ENCODE measurements at places on chromosomes 2 and 18. TPM values are rescaled to one million over a fixed set of nuclear protein-coding genes. Genes with fewer than 3 reads are reported as not detected.

DNA sequence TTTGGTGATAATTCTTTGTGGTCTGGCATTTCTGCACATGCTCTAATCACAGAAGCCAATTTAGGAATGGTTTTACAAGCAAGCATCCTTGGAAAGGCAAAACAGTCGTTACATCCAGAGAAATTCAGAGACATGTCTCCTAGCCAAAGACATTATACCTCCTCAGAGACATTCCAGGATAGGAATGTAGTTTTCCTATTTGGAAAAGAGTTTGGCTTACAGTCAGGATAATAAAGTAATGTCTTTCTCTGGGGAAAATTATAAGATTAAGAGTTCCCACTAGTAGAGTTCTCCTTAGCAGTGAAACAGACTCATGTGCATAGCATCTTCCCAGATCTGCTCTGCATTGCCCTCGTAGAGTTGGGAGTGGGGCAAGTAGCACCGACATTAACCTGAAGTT, 753.6 kb upstream of the TMEFF2 start:
- no peak overlapping the region for H3K4me3 ChIP-seq
- no peak for DNase-seq
- no peaks in the 10 kb centered on the region for H3K27me3 ChIP-seq
- H3K36me3 ChIP-seq: no peaks in the 10 kb centered on the region
- H3K27ac ChIP-seq: no peak overlapping the region
- no peaks in the 10 kb centered on the region for H3K4me1 ChIP-seq

GRCh38 chr2:137435162-137435561, 529.1 kb upstream of the HNMT start:
- no peak for DNase-seq
- H3K4me1 ChIP-seq: no peaks in the 10 kb centered on the region
- no peak overlapping the region for H3K27ac ChIP-seq
- no peaks in the 10 kb centered on the region for H3K36me3 ChIP-seq

DNA sequence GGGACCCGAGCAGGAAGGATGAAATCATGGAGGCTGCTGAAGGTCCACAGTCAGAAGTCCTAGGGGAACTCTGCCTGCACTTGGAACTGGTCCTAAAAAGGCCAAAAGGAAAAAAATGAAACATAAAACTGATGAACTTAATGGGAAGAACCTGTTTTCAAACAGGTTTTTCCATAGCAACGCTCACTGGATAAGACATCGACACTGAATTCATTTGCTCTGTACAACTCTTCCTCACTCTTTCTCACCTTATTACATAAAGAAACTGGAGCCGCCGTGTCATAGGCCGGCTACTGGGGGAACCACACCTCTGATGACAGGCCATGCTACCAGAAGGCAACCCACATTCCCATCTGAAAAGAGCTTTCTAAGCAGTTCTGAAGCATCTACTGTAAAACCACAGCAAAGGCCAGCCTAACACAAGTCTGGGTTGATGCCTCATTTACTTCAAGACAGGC, 83.6 kb downstream of the FARSB start:
- H3K4me3 ChIP-seq: no peak overlapping the region
- DNase-seq: peak; percentile 12
- no peaks in the 10 kb centered on the region for H3K27me3 ChIP-seq
- H3K4me1 ChIP-seq: peaks cover 25% of the 10 kb centered on the region
- peak overlapping the region; percentile 73 for H3K27ac ChIP-seq
- no peaks in the 10 kb centered on the region for H3K36me3 ChIP-seq

GRCh38 chr2:239772721-239773120, 252.4 kb downstream of the NDUFA10 start:
- H3K36me3 ChIP-seq: no peaks in the 10 kb centered on the region
- H3K27me3 ChIP-seq: no peaks in the 10 kb centered on the region
- H3K4me1 ChIP-seq: no peaks in the 10 kb centered on the region
- H3K27ac ChIP-seq: no peak overlapping the region
- no peak for DNase-seq

ELOA2 gene
- polyA plus RNA-seq: 0.32 TPM

- no peaks in the 10 kb centered on the region for H3K4me1 ChIP-seq
- no peaks in the 10 kb centered on the region for H3K36me3 ChIP-seq
- no peak overlapping the region for H3K4me3 ChIP-seq
- DNase-seq: no peak
These were observed 15.3 kb upstream of the UGT1A9 start for GRCh38 chr2:233656443-233656842.

RTN4 gene
- 223 TPM for polyA plus RNA-seq

DNA sequence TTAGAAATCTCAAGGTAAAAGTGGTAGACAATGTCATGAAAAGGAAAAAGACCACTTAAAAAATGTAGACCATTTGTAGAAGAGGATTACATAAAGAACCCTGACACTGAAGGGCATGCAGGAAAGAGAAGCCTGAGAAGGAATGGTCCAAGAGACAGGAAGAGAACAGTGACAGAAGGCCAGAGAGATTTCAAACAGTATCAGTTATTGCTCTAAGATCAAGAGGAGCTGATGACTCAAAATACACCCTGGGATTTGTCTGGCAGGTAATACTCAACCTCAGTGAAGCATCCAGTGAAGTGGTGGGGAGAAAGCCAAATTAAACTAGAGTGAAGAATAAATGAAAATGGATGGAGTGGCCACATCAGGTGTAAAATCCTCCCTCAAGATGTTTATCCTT, 100.5 kb downstream of the PDE11A start:
- H3K36me3 ChIP-seq: no peaks in the 10 kb centered on the region
- H3K27me3 ChIP-seq: no peaks in the 10 kb centered on the region
- no peaks in the 10 kb centered on the region for H3K4me1 ChIP-seq
- no peak for DNase-seq

GRCh38 chr18:45493830-45494229, 121.4 kb upstream of the SLC14A2 start:
- no peaks in the 10 kb centered on the region for H3K27me3 ChIP-seq
- no peak overlapping the region for H3K27ac ChIP-seq
- no peak overlapping the region for H3K4me3 ChIP-seq
- no peaks in the 10 kb centered on the region for H3K36me3 ChIP-seq

DNA sequence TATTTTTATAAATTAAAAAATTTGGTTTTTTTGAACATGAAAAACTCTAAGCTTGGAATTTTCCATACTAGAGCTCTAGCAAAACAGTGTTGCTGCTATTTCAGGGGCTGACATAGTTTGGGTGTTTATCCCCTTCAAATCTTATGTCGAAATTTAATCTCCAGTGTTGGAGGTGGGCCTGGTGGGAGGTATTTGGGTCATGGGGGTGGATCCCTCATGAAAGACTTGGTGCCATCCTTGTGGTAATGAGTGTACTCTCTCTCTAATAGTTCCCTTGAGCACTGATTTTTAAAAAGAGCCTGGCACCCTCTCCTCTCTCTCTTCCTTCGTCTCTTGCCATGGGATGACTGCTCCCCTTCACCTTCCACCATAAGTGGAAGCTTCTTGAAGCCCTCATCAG, 244.6 kb upstream of the UBE2E3 start:
- H3K36me3 ChIP-seq: no peaks in the 10 kb centered on the region
- no peak for DNase-seq
- no peaks in the 10 kb centered on the region for H3K4me1 ChIP-seq
- no peak overlapping the region for H3K27ac ChIP-seq
- no peak overlapping the region for H3K4me3 ChIP-seq

DNA sequence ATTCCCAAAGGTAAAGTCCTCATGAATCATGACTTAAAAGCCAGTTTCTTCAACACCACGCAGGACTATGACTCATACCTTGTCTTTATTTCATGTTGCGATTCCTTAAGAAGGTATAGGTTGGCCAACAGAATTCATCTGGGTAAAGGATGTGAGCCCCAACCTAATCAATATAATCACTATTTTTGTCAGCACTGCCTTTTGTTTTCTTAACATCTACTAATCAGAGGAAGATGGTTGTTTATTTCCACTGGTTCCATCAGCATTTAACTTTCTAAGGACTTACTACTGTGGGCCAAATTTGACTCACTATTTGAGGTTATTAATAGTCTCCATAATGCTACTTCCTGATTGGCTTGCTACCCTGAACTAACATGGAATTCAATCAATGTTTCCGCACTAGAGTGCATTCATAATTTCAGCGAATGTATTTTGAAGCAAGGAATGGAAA, 78.6 kb downstream of the SCG2 start:
- no peaks in the 10 kb centered on the region for H3K27me3 ChIP-seq
- no peak overlapping the region for H3K4me3 ChIP-seq
- DNase-seq: peak; percentile 50

- no peak for DNase-seq
- no peak overlapping the region for H3K4me3 ChIP-seq
- H3K36me3 ChIP-seq: no peaks in the 10 kb centered on the region
- H3K27me3 ChIP-seq: peaks cover 67% of the 10 kb centered on the region
- no peaks in the 10 kb centered on the region for H3K4me1 ChIP-seq
These were observed 11.8 kb downstream of the CPLX4 start for GRCh38 chr18:59306640-59307039.

RELCH gene
- polyA plus RNA-seq: 11.7 TPM

DNA sequence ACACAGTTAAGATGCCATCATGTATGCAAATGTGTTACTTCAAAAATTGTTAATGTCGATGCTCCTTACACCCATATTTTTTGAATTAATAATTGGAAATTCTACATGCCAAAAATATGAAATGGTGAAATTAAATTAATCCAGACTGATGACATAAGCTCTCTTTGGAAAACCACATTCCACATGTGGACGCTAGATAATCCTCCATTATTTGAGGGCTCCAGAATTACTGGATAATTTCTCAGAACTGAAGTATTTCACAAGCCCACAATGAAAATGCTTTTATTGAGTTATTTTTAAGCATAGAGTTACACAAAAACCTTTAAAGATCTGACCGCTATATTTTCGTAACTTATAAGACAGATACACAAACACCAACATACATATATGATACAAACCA, 47.8 kb downstream of the FARSB start:
- no peak overlapping the region for H3K27ac ChIP-seq
- H3K36me3 ChIP-seq: peaks cover 6% of the 10 kb centered on the region
- DNase-seq: no peak
- H3K4me3 ChIP-seq: no peak overlapping the region
- H3K4me1 ChIP-seq: no peaks in the 10 kb centered on the region
- no peaks in the 10 kb centered on the region for H3K27me3 ChIP-seq

GRCh38 chr2:159798376-159798725, 343 bp upstream of the CD302 start:
- H3K27me3 ChIP-seq: peaks cover 52% of the 10 kb centered on the region
- H3K4me3 ChIP-seq: peak overlapping the region; percentile 29
- H3K4me1 ChIP-seq: no peaks in the 10 kb centered on the region
- no peaks in the 10 kb centered on the region for H3K36me3 ChIP-seq
- no peak for DNase-seq
- no peak overlapping the region for H3K27ac ChIP-seq

ABCB11 gene
- polyA plus RNA-seq: 0.02 TPM

TNFAIP6 gene
- not detected for polyA plus RNA-seq

GKN2 gene
- not detected for polyA plus RNA-seq

GATA6 gene
- 104 TPM for polyA plus RNA-seq

CRYGC gene
- not detected for polyA plus RNA-seq

DNA sequence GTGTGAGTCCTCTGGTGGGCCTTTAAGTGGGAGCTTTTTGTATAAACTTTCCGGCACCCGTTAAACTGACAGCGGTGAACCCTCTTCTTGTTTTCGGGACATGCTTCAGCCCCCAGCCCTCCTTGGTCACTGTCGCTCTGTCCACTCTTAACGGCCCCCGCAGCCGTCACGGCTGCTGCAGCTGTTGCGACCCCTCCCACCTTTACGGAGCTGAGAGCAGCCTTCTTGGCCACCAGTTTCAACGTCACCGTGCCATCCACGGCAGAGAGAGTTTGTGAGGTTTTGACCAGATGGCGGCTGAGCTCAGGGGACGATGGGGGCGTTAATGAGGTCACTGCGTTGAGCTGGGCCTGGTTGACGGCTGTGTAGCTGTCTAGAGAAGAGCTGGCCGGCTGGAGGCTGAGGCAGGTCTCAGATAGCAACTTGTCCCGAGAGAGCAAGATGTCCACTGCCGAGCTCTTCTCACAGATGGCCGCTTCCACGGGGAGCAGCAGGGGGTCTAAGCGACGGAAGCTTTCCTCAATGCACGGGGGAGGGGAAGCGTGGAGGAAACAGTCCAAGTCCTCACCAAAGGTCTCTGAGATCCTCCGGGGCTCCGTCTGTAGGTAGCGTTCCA, 41.9 kb downstream of the KLF7 start:
- no peak overlapping the region for H3K27ac ChIP-seq
- no peak overlapping the region for H3K4me3 ChIP-seq
- H3K36me3 ChIP-seq: peaks cover 6% of the 10 kb centered on the region
- no peaks in the 10 kb centered on the region for H3K27me3 ChIP-seq

DNA sequence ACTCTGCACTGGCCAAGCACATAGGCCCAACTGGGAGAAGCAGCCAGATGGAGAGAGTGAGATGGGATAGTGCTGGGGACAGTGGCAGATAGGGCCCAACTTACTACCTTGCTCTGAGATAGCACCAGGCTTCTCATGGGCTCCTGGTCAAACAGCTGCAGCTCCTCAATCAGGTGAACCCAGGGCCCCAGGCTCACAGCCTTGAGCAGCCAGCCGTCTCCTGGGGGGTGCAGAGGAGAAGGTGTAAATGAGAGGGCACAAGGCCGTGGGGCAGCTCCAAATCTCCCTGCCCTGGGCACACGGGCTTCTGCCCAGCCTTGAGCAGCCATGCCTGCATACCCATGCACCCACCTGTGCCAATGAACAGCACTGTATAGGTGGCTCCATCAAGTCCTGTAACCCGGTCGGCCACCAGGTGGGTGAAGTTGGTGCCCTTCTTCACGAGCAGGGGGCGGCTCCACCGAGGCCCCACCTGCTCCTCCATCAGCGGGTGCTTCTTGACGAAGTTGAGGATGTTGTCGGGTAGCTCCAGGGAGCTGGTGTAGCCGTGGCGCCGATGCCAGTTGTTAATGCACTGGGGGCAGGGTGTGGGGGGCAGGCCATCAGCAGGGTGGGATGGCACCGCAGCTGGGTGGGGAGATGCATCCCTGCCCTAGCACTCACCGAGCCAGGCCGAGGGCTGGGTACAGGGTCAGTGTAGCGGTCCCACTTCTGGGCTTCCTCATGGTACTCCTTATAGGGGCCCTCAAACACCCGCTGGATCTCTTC, 5.9 kb upstream of the ANKRD39 start:
- H3K36me3 ChIP-seq: peaks cover 50% of the 10 kb centered on the region

DNA sequence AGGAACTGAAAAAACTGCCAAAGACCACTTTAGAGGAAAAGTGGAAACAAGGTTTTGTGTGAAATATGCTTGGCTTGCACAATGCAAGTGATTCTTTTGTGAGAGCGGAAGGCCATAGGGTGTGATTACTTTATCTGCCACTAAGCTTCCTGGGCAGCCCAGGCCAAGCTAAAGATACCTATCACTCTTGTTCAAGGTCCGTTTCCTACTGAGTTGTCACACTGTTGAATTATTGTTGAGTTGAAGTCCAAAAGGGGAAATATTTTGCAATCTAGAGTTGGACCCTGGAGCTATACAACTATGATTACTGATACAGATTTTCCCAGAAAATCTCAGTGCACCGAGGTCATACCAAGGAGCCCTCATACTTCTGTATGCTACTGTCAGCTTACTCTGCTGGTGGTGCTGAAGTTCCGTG, 72.7 kb upstream of the CTAGE1 start:
- H3K4me3 ChIP-seq: no peak overlapping the region
- no peaks in the 10 kb centered on the region for H3K27me3 ChIP-seq
- H3K4me1 ChIP-seq: no peaks in the 10 kb centered on the region

GRCh38 chr18:26307161-26307773, 81.0 kb downstream of the TAF4B start:
- no peaks in the 10 kb centered on the region for H3K27me3 ChIP-seq
- no peak overlapping the region for H3K4me3 ChIP-seq
- peak; percentile 66 for DNase-seq
- H3K27ac ChIP-seq: no peak overlapping the region
- H3K36me3 ChIP-seq: no peaks in the 10 kb centered on the region

D2HGDH gene
- 23.4 TPM for polyA plus RNA-seq

GRCh38 chr2:124683536-124684428, 658.7 kb downstream of the CNTNAP5 start:
- no peak overlapping the region for H3K4me3 ChIP-seq
- H3K36me3 ChIP-seq: no peaks in the 10 kb centered on the region
- no peaks in the 10 kb centered on the region for H3K4me1 ChIP-seq
- no peaks in the 10 kb centered on the region for H3K27me3 ChIP-seq
- no peak overlapping the region for H3K27ac ChIP-seq
